Germinal center (tissue), 1 donor: ENCODE measurements at places on chromosomes 2 and 18.

GRCh38 chr18:9690418-9691188, 17.5 kb upstream of the RAB31 start:
- DNase-seq, result no peak

DNA sequence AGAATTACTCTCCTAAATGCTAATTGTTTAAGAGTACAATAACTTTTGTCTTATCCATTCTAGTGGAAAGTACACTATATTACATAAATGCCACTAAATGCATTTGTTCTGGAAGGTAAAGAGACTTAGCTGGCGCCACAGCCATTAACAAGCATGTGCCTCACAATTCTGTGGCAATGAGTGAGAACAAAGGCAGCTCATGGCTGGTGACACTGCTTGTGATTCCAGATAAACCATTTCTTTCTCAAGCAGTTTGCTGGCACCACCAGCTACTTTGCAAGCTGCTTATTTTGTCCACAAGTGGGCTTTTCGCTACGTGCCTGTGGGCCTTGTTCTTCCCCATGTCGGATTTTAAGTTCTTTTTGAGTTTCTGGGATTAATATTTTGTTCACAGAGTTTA, 147.6 kb upstream of the SMAD7 start:
- no peak for DNase-seq

DNA sequence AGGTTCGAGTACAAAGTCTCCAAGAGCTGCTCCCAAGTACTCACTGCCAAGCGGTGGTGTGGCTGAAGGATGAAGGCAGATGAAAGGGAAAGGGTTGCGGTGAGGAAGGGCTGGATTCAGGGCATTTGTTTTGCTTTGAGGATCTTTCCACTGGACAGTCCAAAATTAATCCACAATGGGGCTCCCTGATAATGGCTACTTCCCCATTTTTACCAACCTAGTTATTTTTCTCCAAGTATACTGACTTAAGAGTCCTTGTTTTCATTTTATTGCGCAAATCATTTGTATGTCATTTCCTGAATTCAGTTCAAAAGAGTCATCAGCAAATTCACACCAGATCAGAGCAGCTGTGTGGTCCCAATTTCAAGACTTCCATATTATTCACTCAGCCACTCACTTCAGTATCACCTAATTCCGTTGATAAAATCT, 464 bp upstream of the SESTD1 start:
- no peak for DNase-seq

DNA sequence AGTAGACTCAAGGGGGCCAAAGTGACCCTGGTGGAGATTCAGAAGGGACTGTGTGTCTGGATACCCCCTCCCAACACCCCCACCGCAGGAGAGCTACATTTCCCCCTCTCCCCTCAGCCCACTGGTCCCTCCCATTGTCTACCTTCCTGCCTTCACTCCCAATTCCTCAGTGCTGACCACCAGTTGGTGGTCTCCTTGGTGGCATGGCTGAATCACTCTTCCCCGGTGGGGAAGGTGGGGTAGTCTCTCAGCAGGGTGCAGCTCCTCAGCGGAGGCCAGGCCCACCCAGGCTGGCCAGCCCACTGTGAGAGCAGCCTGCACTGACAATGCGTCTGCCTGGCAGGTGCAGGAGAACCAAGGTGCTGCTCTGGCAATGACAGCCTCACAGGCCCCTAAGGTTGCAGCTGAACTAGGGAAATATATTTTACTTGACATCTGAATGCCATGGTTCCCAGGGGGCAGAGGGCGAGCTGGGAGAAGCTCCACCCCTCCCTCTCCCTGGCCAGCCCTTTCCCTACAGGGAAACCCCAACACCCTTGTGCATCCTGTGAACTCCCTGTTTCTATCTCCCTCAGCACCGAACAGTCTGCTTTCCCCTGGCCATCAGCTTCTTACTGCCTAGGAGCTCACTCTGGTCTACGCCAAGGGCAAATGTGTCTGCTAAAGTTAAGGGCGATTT, 62.6 kb upstream of the PAX8 start:
- no peak for DNase-seq

- no peak for DNase-seq
Observed at GRCh38 chr2:171347591-171348032, 86.2 kb downstream of the METTL8 start.

GRCh38 chr2:203461746-203462145, 73.4 kb downstream of the RAPH1 start:
- DNase-seq, result no peak

DNA sequence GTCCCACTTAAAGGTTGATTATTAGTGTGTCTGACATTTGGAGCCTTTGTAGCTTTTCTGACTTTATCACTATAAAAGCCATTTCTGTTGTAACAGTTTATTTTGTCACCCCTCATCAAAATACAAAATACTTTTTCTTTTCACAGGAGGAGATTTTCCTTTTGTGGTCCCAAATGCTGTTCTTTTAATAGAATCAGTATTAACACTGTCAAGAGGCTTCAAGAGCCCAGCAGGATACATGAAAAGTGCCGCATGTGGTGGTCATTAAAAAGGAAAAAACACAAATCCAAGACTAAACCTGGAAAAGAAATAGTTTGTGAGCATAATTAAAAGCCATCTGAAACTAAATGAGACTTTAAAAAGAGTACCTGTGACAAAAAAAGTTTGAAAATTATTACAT, 515.7 kb downstream of the DCDC2C start:
- no peak for DNase-seq

DNA sequence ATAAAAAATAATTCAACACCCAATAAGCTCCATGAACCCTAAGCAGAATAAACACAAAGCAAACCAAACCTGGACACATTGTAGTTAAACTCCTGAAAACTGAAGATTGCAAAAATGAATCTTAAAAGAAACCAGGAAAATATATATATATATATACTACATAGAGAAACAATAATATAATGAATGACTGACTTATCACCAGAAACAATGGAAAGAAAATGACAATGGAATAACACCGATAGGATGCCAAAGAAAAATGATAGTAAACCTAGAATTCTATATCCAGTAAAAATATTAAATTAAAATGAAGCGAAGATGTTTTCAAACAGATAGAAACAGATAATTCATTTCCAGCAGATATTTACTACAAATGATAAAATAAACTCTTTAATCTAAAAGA, 346.9 kb downstream of the IRS1 start:
- DNase-seq, result no peak

- DNase-seq, result peak; percentile 35
Observed at GRCh38 chr2:148875387-148876051, 492 bp downstream of the KIF5C start.

DNA sequence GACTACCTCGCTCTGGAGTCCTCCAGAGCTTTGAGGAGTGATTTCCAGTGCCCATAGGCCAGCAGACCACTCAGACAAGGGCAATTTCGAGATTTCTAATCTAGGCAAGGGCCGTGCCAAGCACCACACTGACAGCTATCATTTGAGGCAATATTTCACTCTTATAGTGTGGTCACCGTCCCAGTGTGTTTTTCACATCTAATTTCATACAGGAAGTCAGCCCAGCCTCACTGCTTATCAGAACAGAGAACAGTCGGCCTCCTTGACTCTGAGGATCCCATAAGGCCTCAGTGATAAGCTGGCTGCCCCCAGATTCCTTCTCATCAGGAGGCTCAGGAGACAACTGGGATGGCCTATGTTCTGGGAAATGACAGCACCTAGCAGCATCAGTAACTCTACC, 581 bp downstream of the CAPN14 start:
- DNase-seq, result no peak

DNA sequence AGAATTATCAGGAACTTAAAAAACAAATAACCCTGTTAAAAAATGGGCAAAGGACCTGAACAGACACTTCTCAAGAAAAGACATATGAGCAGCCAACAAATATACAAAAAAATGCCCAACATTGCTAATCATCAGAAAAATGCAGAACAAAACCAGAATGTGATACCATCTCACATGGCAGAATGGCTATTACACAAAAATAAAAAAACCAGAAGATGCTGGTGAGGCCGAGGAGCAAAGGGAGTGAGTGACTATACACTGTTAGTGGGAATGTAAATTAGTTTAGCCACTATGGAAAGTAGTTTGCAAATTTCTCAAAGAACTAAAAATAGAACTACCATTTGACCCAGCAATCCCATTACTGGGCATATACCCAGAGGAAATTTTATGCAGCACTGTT, 95.8 kb upstream of the DSEL start:
- DNase-seq, result no peak

DNA sequence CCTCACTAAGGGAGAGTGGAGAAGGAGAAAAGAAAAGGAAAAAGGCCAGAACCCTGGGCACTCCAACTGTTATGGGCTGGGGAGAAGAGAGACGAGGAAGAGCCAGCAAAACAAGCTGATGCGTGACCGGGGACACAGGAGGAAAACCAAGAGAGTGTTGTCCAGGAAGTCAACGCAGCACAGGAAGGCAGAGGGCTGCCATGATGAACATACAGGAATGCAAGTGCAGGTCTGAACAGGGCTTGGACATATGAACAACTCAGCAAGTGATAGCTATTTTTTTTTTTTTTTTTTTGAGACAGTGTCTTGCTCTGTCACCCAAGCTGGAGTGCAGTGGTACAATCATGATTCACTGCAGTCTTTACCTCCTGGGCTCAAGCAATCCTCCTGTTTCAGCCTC, 28.4 kb downstream of the SIX3 start:
- no peak for DNase-seq

GRCh38 chr2:232633413-232634205, at the start of gene EFHD1:
Gene EFHD1, plus strand, starts transcription at chr2:232633604. Its CDS starts 101 bp downstream, at chr2:232633705.
- peak; percentile 55 for DNase-seq

DNA sequence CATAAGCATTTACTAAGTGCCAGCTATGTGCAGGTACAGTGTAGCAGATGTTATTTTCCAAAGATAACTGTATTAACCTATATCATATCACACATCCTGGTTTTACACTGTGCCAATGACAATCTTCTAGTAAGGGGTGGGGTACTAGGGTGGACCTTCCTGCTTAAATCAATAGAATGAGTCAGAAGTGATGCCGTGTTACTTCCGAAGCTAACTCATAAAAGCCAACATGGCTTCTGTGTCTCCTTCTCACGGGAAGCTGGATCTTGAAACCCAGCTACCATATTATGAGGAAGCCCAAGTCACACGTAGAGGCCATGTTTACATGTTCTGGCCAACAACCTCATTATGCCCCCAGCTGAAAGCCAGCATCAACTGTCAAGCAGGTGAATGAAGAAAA, 59.1 kb downstream of the MRPL33 start:
- DNase-seq, result no peak

GRCh38 chr18:62611453-62612288, 88.8 kb downstream of the ZCCHC2 start:
- DNase-seq, result no peak

- DNase-seq, result no peak
Observed at GRCh38 chr2:205748639-205749038, 66.3 kb downstream of the NRP2 start.

- DNase-seq, result no peak
Observed at GRCh38 chr18:59512025-59512755, 153.1 kb upstream of the LMAN1 start.

GRCh38 chr2:5798084-5798483, 105.9 kb downstream of the SOX11 start:
- no peak for DNase-seq

- no peak for DNase-seq
Observed at GRCh38 chr2:120476141-120476540, 130.2 kb downstream of the INHBB start.

- DNase-seq, result no peak
Observed at GRCh38 chr2:102099536-102100298, 42.8 kb upstream of the IL1R1 start.

DNA sequence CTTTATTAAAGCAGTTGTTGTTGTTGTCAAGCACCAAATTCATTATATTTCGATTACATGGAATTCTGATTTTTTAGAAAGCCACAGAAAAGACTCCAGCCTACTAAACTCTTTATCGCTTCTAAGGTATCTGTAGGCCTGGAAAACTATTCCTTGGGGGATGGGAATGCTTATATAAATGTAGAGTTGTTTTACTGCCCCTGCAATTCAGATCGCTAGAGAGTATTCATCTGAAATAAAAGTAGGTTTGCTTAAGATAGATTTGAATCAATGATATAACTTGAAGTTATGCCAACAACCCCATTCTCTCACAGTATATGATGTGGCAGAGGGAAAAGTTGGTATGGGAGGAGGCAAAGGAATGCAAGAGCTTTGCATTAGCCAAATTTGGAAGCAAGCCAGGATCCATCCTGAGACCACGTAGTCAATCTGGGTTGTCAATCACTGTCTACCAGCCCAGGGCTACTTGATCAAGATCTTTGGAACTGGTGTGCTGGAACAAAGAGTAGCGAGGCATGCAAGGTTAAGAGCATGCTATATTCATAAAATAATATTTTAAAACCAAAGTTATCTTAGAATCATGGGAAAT, 95.9 kb downstream of the LYPD6B start:
- no peak for DNase-seq

DNA sequence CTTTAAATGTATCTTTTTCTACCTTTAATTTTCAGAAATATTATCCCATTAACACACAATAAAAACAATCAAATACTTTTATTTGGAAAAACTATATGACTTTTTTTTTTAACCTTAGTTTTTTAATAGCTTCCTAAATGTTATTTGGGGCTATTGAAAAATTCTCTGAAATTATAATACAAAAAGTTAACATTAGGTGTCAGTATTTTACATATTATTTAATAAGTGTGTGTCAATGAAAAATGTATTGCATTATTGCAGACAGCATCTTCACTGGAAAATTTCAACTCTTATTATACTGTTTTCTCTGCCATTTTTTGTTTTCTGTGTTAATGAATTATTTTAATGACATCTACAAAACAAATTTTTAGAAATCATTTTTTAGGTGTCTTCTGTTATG, 51.1 kb upstream of the ARHGAP15 start:
- no peak for DNase-seq

- no peak for DNase-seq
Observed at GRCh38 chr2:18119883-18120282, 241.4 kb downstream of the KCNS3 start.

DNA sequence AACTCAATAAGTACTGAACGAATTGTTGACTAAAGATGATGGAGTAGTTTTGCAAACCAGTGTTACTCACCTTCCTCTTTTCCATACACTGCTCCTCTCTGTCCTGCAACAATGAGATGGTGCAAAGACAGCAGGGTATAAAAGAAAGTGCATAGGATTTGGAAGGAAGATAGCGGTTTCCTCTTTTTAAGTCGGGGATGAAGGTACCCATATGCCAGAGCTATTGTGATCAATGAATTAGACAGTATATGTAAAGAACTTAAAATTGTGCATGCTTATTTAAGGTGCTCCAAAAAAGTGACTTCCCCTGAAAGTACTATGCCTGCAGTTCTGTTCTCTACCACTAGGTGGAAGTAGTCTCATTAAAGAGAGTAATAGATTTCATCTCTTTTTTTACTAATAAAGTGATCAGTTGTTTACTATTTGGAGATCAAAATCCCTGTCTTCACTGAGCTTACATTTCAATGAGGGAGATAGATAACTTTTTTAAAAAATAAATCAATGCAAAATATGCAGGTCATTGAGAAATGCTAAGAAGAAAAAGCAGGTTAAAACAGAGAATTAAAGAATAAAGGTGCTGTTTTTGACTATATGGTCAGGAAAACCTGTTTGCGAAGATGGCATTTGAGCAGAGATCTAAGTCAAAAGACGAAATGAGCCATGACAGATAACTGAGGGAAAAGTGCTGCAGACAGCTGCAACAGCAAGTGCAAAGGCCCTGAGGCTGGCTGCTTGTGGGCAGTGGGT, 339.7 kb upstream of the SLC14A2 start:
- peak; percentile 18 for DNase-seq
